ENCODE measurements at places on chromosomes 3 and 15. TPM values are rescaled to one million over a fixed set of nuclear protein-coding genes. Genes with fewer than 3 reads are reported as not detected.
A peak's percentile ranks its signal among the peaks of the same experiment; 100 is the strongest.

Gene MAP6D1
- total RNA-seq = 3.0 TPM

Gene LYSMD4
- 11.6 TPM for total RNA-seq

Gene FGF7
- total RNA-seq = not detected

DNA sequence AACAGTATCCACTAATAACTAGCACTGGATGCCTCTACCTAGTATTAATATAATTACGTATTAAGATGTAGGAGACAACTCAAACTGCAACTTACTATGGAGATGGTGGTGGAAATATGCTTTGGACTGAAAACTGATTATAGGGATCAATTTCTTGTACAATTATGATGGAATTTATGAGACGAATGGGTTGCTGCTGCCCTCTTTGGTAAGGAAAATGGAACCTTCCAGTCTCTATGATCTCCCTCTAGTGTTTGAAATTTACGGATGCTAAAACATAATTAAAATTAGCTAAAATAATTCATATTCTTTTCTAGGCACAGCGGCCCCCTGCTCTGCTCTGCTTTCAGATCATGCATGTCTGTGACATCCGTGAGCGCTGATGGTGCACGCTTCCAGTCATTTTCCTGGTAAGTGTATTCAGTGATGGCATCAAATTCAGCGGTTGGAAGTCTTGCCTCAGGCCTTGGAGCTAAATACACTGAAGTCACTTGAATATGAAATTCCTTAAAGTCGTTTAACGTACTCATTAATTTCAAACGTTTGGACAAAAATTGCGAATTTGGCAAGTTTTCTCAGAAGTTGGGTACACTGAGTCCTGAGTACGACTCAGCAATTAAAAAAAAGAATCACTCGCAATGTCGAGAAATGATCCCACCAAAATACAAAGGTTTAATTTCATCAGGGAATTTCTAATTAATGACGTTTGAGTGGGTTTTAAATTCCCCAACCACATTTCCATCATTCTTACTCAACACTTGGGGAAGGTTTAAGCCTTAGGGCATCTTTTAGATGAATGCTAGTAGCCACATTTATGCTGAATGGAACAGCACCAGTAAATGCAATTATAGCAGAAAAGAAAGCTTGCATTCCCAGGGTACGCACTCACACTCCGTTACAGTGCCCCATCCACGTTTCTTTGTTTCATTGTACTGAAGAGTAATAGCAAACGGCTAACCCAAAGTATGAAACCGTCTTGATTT is 132.6 kb downstream of the NR2F2 start:
- no peaks in the 10 kb centered on the region for H3K4me1 ChIP-seq
- H3K36me3 ChIP-seq = no peaks in the 10 kb centered on the region
- peaks cover 2% of the 10 kb centered on the region for H3K27me3 ChIP-seq
- no peak for DNase-seq
- H3K4me3 ChIP-seq = no peak overlapping the region

DNA sequence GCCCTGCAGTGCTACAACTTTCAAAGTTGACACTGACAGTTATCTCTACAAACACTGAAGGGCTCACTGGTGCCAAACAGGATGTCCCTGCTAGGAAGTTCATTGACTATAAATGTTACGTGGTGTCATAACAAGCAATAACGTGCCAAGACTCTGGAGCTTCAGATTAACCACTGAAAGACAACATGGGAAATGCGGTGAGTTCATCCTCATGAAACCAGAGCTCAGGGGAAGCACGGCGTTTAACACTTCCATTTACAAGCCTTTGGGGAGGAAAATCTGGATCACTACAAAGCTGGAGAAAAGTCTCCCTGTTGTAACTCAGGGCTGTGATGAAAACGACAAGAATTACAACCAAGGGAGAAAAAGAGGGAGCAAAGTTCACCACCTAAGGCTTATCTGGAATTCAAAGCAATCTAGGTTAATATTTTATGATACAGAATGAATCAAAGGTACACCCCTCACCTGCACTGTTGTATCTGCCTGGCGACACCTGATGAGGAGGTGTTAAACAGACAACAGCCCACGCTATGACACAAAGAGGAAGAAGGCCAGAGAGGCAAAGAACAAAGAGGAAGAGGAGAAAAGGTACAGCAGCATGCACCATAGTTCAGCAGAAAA is 27.0 kb downstream of the SHQ1 start:
- DNase-seq = peak; percentile 16
- H3K36me3 ChIP-seq = peaks cover 10% of the 10 kb centered on the region
- H3K4me1 ChIP-seq = peaks cover 24% of the 10 kb centered on the region
- H3K4me3 ChIP-seq = no peak overlapping the region
- H3K27ac ChIP-seq = no peak overlapping the region

DNA sequence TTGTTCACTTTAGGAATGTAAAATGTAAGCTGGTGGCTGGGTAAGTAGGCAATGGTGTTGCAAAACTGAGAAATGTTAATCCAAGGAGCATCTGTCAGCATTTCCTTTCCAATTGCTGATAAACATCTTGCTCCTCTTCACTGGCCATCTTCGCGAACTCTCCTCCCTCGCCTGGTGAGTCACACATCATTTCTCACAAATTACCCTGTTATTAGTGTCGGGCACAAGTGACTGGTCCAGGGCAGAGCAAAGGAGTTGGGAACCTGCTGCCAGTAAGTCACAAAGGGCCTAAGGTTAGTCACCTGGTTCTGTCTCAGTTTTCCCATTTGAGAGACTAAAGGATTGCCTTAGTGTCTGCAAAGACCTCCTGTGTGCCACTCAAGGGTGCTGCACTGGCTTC is 13.0 kb downstream of the CERS3 start:
- no peak overlapping the region for H3K4me3 ChIP-seq
- no peaks in the 10 kb centered on the region for H3K36me3 ChIP-seq
- no peak overlapping the region for H3K27ac ChIP-seq
- no peaks in the 10 kb centered on the region for H3K4me1 ChIP-seq
- DNase-seq = no peak

DNA sequence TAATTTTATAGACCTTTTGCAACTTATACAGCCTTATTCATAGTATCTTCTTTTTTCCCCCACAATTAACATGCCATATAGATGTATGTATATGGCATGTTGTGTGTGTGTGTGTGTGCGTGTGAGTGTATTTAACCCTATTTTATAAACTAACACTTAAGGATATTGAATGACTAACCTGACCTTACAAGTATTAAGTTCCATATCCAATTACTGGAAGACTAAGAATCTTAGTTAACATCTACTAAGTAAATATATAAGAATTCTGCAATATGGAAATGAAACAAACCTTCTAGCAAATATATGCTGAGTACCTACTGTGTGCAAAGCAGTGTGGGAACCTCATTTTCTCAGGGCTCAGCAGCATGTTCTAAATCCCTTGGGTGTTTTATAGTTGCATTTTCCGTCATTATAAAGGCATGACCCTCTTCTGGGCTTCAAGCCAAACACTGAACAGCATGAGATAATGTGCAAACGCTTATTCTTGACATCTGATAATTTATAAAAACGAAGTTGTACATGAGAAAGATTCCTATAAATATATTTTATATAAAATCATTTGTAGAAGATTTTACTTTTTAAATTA is 105.5 kb downstream of the NLGN1 start:
- H3K4me3 ChIP-seq = no peak overlapping the region
- H3K27ac ChIP-seq = no peak overlapping the region
- no peaks in the 10 kb centered on the region for H3K27me3 ChIP-seq
- H3K4me1 ChIP-seq = no peaks in the 10 kb centered on the region

DNA sequence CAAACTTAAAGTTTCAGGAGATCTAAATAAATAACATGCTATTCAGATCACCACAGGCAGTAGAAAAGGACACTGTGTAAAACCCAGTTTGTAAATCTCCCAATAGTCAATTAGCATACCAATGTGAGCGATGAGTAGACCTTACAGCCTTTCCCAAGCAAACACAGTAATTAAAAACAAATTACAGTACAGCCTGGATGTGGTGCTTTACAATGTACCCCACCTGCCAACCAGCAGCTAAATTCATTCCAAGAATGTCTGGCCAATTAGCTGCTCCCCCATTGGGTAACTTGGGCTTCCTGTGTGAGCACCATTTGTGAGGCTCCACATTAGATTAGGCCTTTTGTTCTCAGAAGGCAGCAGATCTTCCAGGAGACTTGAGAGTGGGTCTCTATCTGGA is 635.0 kb downstream of the TBL1XR1 start:
- H3K4me3 ChIP-seq = no peak overlapping the region
- no peaks in the 10 kb centered on the region for H3K36me3 ChIP-seq
- no peaks in the 10 kb centered on the region for H3K27me3 ChIP-seq
- no peaks in the 10 kb centered on the region for H3K4me1 ChIP-seq
- no peak overlapping the region for H3K27ac ChIP-seq

Data from SJSA1 (cell line).